Nucleus accumbens (tissue), 56 donors: ENCODE measurements at places on chromosomes 2 and 18.

DNA sequence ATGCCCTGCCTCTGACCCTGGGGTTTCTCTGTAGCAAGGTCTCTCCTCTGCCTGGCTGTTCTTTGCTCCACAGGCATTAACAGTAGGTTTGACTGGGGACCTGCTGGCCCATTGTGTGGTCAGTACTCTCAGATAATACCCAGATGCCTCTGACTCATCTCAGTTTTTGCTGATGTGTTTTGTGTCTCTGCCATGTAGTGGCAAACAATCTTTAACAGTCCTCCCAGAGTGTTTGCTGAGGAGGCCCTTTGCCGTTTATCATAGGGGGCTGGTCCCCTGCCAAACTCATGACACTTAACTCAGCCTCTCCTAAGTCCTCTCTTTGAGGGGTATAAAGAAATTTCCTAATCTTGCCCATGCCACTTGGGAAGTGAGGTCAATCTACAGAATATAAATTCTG lies 793.7 kb upstream of the FANCL start:
- no peak for DNase-seq

GRCh38 chr2:227510620-227510958 lies 38.6 kb downstream of the AGFG1 start:
- no peak for DNase-seq

DNA sequence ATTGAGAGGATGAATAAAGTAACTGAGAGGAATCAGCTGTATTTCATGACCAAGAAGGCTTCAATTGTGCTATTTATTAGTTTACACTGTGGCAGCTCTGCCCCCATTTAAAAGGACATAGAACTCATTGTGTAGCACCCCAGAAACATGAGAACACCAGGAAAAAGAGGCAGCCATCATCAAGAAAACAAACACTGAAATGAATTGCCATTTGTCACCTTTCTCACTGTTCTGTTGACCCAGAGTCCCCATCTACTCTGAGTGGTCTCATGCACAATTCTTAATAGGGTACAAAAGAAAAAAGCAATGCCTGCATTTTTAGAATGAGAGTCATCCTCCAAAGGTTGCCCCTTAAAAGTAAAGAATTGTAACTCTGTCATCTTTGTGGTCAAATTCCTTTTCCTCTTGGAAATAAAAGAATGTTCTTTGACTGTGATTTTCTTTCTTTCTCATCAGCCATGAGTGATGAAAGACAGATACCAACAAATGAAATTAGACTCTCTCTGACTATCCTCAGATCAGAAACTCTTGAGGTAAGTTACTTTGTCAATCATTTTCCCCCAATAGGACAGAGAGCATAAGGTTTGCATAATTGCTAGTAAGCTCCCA lies 1941.9 kb upstream of the PIK3C3 start:
- DNase-seq, result no peak

- no peak for DNase-seq
Measured at GRCh38 chr2:127093648-127094210, 13.2 kb downstream of the BIN1 start.

- no peak for DNase-seq
Measured at GRCh38 chr2:239315308-239315707, 85.5 kb downstream of the HDAC4 start.

DNA sequence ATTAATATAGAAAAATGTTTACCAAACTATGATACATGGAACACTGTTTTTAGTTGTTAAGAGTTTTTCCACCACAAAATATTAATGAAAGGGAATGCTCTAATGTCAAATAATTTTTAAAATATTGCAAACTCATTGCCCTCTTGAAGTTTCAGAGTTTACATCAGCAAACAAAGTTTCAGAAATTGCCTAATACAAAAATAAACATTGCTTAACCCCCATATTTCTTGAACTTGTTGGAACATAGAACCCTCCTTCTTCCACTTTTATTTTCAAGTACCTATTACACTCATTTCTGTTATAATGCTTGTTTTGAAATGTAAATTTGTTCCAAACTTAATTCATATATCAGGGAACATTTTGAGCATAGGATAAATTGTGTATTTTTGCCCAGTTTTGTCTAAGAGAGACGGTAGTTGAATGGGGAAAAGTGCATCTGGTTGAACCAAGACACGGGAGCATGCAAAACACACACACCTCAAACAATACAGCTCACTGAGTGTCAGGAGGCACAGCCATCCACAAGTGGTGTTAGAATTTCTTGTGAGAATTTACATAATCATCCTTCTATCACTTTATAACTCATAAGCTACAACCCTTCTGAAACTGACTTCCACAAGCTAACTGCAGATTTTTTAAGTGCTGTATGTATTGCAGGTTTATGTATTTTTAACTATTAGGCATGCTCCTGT lies 5.3 kb upstream of the MC4R start:
- no peak for DNase-seq

DNA sequence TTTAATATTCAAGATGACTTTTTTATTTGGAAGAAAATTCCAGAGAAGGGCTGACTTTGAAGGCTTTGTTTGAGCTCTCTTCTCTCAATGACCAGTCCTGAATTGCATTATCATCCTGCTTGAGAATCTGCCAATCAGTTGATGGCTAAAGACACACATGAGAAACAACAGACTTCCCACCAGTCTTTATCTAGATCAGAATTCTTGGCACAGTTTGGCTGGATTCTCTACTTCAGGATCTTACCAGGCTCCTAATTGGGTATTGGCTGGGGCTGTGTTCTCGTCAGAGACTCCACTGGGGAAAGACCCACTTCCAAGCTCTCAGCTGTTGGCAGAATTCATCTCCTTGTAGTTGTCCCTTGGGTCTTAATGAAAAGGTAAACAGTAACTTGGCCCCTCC lies 86.0 kb downstream of the WDSUB1 start:
- DNase-seq, result no peak

DNA sequence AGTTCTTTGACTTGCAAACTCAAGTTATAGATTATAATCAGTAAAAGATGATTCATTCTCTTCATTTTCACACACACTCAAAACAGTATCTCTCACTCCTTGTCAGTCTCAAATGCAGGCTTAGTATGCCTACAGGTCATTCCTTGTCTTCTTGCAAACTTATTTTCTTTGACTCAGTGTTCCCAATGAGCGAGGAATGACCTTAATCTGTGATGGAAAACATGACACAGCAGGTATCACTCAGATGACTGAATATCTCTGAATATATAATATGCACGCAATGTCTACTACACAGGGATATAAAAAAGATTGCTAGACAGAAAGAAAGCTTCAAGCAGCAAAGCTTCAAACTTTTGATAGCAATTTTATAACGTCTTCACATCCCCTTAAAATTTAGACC lies 127.8 kb upstream of the RGPD4 start:
- no peak for DNase-seq

- peak; percentile 44 for DNase-seq
Measured at GRCh38 chr2:200905618-200906296, 16.6 kb downstream of the NIF3L1 start.

- DNase-seq, result peak; percentile 63
Measured at GRCh38 chr18:3449512-3450011, 410 bp upstream of the TGIF1 start.

GRCh38 chr2:76958749-76959148 lies 563.4 kb downstream of the LRRTM4 start:
- DNase-seq, result no peak

DNA sequence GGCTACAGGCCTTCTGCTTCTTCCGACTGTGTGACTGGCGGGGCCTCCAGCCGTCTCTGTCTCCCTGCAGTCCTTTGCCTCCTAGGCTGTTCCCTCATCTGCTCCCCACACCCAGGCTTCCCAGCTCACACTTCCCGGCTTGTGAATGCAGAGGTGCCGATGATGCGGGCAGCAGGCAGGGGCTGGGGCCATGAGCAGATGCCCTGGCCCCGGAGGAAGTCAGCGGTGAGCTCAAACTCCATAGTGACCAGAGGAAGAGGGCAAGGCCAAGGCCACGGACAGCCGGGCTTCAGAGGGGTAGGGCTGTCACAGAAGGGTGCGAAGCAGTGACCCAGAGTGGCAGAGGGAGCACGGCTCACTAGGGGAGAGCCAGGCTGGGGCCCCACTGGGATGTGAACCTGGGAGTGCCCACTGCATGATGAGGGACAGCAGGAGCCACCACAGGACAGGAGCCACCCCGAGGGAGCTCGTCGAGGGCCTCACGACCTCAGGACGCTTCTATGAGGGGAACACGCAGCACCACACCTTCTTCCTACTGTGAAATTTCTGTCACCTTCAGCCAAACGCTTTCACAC lies 515.9 kb downstream of the EIPR1 start:
- DNase-seq, result no peak

GRCh38 chr2:158810731-158811460 lies 15.8 kb downstream of the DAPL1 start:
- DNase-seq, result no peak

GRCh38 chr2:100603414-100603813 lies 40.6 kb downstream of the PDCL3 start:
- no peak for DNase-seq

DNA sequence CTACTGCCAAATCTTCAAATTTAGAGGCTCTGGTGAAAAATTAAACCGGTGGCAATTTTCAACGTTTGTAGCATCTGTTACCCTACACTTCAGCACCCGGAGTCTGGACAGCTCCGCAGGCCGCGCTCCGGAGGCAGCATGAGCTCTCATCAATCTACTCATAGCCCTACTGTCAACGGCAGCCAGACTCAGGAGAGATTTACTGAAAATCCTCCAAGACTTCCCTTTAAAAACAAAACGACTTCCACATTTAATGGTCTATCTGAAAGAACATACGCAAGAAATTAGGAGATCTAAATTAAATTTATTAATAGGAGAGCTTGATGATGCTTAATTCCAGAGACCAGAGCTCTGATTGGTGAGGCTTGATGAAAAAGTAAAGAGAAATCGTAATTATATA lies 970 bp upstream of the ADCYAP1 start:
- no peak for DNase-seq

- DNase-seq, result no peak
Measured at GRCh38 chr18:50356036-50356945, 18.6 kb upstream of the SKA1 start.

DNA sequence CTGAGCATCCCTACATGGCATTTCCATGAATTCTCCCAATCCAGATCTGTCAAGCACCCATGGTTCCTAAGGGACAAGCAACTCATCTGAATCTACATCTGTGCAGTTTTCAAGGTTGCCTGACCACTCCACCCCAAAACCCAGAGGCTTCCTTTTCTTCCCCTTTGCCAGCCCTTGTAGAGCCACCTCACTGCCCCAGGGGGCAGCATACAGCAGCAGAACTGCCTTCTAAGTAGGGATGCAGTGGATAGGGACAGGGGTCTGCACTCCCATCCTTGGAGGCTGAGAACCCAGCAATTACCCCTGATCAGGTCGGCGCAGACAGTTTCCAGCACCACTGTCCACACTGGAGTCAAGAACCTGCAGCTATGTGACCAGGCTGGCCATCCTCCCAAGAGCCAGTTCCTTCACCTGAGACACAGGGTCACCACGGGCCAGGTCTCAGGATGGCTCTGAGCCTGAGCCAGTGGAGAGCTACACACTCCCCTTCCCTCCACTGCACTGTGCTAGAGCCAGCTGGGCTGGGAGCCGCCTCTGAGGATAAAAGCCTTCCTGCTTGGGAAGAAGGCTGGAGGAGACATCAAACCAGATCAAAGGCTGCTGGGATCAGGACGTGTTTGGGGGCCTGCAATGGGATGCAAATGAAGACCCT lies 283.1 kb downstream of the CELF4 start:
- no peak for DNase-seq

DNA sequence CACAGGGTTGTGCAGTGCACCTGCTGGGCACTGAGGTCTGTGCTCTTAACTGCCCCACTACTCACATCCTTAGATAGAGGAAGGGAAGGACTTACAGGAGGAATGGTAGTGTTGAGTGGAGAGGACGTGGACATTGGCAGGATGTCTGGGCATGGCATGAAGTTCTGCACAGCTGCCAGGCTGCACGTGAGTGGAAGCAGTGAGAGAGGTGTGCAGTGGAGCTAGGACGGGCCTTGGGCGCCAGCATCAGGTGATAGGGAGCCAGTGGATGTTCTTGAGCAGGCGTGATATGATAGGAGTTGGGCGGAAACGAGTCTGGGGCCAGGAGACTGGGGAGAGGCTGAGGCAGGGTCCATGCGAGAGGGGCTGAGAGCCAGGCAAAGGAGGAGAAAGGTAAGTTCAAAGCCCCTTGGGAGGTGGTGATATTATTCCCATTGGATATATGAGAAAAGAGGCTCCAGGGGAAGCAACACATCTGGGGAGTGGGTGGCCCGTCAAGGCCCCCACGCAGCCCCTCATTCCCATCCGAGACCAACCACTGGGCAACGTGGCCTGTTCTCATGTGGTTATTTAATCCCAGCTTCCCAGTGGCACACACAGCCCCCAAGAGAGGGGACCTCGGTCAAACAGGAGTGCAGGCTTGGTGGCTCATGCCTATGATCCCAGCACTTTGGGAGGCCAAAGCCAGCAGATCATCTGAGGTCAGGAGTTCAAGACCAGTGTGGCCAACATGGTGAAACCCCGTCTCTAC lies 45.7 kb upstream of the SNED1 start:
- no peak for DNase-seq

DNA sequence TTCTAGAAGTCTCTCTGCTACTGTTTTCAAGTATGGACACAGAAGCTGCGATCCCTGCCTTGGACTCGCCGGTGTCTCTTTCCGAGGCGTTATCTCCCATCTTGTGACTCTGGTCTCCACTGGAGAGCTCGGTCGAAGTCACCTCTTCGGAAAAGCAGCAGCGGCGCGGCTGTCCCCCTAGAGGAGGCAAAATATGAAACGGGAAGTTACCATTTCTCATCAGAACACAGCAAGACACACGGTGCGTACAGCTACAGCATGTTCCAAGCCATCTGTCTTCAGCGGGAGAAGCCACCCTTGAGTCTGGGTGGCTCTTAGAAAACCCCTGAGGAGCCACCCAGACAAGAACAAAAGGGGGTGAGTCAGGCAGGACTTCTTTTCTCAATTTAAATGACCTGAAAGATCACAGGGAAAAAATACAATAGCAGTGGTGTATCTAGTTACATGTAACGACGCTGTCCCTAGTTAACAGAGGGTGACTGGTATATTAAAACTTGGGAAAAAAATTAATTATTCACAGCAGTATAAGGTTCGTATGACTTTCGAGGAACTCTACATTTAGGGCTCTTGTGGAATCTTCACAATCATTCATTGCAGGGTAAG lies 114.8 kb downstream of the ZNF516 start:
- no peak for DNase-seq

DNA sequence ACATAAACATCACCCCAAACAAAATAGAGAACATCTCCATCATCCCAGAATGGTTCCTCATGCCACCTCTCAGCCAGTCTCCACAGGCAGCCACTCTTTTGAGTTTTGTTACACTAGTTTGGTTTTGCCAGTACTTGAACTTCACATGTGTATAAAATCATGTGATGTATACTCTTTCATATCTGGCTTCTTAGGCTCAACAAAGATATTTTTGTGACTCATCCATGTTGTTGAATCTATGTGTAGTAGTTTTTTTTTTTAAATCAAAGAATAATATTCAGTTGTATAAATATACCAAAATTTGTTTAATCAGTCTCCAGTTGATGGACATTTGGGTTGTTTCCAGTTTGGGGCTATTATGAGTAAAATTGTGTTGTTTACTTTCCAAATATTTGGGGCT lies 75.9 kb downstream of the PMS1 start:
- no peak for DNase-seq

DNA sequence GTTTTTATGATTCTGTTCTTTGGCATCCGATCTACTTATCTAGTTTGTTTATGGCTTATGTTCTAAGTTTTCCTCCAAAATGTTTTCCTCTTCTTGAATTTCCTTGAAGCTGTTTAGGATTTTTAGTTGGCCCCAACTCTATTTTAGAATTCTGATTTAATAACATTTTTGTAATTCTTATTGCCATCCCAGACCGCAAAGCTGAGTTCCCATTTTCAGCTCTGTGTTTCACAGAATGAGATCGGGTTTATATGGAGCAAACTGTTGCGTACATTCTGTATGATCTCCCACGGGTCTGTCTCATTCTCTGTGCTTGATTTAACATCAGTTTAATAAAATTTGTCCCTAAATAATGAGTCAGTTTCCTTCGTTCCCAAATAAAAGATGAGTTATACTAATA lies 59.3 kb downstream of the DPP4 start:
- no peak for DNase-seq
